ENCODE measurements at places on chromosomes 1 and 21.

DNA sequence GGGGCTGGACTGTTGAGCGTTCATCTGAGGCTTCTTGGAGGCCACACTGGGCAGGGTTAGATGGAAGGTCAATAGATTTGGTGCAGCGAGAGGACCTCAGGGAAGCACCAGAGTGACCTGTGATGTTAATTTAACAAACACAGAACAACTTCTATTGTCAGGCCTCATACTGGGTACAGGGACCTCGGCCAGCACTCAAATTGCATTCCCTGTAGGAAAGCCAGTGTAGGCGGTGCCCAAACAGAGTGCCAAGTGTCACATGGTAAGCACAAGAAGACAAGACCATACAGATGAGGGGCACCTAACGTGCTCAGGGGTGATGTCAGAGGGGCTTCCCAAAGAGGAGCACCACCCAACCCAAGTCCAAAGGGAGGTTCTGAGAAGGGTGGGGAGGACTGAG is 1.3 kb downstream of the TMEM269 start:
- DNase-seq, result no peak

DNA sequence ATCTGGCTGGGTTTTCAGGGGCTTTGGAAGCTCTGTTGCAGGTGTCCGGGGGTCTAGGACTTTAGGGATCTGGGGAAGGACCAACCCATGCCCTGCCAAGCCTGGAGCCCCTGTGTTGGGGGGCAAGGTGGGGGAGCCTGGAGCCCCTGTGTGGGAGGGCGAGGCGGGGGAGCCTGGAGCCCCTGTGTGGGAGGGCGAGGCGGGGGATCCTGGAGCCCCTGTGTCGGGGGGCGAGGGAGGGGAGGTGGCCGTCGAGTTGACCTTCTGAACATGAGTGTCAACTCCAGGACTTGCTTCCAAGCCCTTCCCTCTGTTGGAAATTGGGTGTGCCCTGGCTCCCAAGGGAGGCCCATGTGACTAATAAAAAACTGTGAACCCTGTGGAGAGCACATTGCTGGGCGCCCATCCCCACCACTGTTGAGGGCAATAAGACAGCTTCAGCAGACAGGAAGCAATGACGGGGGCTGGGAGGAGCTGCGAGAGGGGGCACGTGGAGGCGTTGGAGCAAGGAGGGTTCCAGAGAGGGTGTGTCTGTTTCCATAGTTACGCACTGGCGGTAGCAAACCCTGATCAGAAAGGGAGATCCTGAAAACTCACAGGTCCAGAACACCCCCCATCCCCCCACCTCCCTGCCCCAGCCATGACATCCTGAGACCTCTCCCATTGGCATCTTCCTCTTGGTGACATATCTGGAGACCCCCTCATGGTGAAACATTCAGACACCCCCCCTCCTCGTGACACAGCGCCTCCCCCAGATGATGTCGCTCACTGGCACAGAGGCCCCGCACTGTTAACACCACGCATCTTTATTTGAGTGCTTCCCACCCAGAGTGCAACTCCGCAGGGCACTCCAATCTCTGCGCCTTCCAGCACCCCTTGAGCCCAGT is 8.4 kb downstream of the MYBPH start:
- DNase-seq, result no peak

DNA sequence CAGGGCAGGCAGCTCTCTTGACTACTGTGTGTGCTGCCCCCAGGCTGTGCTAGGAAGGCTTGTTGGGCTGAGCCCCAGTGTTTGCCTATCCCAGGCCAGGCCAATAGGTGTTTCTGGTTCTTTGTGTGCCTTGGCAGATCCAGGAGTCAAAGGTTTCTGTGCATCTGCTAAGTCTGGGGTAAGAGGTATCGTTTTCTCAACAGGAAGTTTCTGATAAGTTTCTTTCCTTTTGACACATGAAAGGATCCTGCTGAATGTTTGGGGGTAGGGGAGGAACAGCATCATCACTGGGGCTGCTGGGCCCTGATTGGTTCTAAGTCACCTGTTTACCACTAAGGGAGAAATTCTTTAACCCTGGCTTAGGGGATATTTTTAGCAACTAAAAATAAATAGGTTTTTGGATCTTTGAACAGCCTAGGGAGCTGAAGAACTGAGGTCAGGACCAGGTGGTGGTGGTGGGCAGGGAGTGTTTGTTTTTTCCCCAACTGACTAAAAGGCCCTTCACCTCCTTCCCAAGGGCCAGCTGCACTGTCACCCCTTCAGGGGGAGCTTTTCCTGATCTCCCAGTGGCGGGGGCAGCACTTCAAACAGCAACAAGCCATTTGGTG is 85.1 kb downstream of the KCNN3 start:
- DNase-seq, result no peak

DNA sequence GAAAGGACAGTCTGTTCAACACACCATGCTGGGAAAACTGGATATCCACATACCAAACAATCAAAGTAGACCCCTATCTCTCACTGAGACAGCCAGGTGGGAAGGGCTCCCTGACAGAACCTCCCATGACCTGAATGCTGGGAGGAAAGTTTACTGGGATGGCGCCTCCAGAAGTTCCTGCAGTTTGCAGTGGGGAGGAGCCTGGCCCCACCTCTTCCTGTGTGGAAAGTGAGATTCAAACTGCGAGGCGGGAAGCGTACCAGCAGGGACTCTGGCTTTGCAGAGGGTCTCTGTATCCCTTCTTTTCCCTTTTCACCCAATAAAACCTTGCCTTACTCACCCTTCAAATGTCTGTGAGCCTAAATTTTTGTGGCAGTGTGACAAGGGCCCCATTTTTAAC is 190.7 kb downstream of the HHIPL2 start:
- DNase-seq, result no peak

DNA sequence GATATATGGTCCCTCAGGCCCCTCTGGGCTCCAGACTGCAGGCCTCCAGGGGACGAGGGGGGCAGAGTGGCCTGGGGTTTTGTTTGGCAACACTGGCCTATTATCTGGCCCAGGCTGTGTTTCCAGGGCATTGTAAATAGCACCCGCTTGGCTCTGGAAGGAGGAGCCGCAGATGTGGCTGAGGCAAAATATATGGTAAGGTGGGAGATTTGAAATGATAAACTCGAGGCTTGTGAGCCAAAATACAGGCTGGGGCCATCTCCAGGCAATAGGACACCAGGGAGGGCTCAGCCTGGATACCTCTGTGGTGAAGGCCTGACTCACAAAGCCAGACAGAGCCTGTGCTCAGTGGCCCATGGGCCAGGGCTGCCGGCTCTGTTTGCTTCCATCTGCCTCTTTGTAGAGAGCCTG is 14.0 kb downstream of the NAV1 start:
- no peak for DNase-seq

DNA sequence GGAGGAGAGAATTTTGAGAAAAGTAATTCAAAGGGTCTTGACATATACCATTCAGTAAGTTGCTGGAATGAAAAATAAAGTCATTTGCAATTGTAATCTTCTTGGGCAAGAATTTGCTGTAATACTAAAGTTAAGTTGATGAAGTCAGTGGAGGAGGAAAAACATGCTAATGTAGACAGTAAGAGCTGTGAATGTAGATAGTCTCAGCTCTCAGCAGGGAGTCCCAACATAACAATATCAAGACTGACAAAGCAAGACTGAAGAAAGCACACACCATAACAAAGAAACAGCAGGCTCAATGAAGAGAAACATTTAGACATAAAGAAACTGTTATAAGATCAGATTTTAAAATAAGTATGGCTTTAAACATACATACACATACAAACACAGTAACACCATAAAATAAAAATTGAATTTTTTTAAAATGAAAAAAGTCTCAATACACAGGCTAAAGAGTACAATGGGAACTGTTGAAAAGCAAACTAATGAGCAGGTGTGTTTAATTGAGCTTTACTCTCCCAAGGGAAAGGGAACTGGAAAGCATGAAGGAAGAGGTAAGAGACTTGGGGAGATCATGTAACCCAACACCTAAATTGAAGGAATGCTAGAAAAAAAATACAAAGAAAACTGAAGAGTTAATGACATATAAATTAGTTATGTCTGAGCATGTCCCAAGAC is 336.3 kb upstream of the NCAM2 start:
- no peak for DNase-seq

- no peak for DNase-seq
These were observed 10.2 kb downstream of the RPS6KA1 start for GRCh38 chr1:26539722-26540121.

GRCh38 chr21:17853393-17854275 is 34.5 kb upstream of the C21orf91 start:
- DNase-seq, result no peak

GRCh38 chr1:210262167-210262896 is 29.7 kb downstream of the SERTAD4 start:
- DNase-seq, result no peak

GRCh38 chr1:189859385-189859977 is 618.2 kb downstream of the BRINP3 start:
- DNase-seq, result no peak

DNA sequence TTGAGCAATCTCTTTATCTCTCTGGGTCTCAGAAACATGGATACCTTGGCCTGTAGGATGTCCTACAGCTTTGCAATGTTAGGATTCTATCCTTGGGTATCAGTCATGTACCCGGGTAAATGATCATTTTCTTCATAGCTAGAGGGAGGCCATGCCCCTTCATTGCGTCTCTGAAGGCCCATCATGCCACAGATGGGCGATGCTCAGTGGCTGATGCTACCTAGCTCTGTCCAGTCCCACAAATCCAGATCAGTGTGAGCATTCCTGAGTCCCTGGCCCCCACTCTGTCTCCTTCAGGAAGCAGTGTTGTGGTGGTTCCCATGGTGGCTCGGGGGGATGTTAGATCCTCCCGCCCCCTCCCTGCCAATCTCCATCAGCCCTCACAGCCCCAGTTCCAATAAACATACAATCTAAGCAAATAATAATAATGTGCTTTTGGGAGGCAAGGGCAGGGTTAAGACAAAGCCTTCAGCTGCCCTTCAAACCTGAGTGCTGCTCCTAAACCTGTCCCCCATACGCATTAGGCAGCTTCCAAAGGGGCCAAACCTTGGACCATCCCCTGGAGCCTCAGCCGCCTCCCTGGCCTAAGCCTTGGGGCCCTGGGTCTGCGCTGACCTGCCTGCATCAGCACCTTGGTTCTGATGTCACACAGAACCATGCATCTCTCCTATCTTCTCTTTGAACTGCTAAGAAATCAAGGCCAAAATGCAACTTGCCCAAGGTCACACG is 681 bp upstream of the GPR61 start:
- no peak for DNase-seq

Measured in LoVo (cell line).